Stromal cell of bone marrow (primary cell): ENCODE measurements at places on chromosomes 12 and 14.

DNA sequence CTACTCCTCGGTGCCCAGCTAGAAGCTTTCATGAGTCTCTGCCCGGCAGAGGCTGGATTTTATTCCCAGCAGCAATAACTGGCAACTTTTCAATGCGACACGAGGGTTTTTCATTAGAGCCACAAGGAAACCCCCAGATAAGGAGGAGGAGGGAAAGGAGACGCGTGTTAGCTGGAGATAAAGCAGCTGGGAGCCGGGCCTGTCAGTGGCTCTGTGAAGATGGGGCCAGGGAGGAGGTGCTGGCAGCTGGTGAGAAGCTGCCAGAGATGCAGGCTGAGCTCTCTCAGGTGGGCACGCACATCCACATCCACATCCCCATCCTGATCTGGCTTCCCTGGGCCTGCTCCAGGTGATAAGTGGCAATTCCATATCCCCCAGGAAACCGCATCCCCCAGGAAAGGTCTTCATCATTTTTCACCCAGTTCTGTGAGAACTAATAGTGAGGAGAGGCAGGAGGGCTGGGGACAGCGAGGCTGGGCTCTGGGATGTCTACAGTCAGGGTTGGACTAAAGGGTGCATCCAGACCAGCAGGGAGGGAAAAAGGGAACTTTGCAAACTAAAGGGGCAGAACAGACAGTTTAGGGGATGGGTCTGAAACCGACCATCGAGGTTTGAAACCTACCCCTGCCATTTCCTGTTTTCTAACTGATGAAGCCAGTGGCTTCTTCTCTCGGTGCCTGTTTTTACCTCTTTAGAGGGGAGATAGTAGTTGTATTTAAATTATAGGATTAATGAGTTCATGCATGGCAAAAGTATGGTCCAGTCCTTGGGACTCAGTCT lies 413.2 kb downstream of the DPF3 start:
- no peak for DNase-seq

GRCh38 chr12:118359541-118359915 lies 13.2 kb downstream of the TAOK3 start:
- DNase-seq, result no peak

DNA sequence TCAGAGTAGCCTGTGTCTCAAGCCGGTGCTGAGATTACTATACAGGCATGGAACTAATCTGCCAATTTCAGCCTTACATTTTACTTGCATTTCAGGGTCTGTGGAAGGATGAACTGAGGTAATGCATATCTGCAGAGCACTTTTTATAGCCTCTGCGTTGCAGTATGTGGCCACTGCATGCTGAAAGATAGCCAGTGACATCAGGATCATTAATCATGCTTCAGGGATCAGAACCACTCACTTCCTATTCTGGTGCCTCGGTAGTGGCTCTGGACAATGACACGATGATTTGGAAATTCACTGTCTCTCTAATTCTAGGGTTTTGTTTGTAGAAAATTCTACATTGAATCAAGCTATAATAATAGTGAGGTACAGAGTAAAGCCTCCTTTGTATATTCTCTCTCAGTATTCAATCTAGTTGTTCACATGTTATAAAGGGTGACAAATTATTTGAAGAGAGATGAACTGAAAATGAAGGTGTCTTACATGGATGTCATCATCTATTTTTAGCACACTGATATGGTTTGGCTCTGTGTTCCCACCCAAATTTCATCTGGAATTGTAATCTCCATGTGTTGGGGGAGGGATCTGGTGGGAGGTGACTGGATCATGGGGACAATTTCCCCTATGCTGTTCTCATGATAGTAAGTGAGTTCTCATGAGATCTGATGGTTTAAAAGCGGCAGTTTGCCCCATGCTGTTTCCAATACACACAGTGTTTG lies 554.3 kb upstream of the MIS18BP1 start:
- no peak for DNase-seq

GRCh38 chr12:68750506-68750905 lies 4.5 kb downstream of the SLC35E3 start:
- no peak for DNase-seq

- DNase-seq, result no peak
Measured at GRCh38 chr12:91179966-91180561, 2.6 kb downstream of the DCN start.

DNA sequence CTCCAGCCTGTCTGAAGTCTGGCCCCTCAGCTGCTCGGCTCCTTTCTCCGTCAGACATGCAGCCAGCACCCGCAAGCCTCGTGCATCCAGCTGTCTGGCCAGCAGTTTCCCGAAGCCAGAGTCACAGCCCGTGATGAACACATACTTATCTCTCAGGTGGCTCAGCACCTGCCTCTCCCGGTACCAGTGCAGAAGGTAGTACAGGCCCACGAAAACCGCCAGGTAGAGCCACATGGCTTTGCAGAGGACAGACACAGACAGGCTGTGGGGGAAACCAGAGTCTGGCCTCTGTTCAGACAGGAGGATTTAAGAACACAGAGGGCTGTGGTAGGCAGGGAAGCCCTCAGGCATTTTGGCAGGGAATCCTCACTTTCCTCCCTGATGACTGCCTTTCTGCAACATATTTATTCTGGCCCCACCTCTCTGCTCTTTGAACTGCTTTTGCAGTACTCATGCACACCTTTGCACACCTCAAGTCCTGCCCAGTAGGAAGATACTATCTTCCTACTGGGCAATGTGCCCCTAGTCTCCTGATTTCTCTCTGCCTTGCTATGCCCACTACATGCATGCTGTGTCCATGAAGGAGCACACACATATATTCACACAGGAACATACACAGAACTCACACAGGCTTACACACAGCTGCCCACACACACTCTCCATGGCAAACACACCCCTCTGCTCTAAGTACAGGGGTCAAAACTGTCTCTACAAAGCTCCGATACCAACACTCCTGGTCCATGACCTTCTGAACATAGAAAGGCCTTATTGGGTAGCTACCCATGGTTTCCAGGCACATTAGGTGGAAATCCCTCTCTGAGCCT lies at the start of gene RDH16:
TSS of gene RDH16 (minus strand) at position 380 of the 824 bp plus-strand sequence. CDS start at position 234, 146 bp downstream.
- DNase-seq, result no peak

GRCh38 chr12:60205500-60205899 lies 609.7 kb downstream of the SLC16A7 start:
- no peak for DNase-seq

DNA sequence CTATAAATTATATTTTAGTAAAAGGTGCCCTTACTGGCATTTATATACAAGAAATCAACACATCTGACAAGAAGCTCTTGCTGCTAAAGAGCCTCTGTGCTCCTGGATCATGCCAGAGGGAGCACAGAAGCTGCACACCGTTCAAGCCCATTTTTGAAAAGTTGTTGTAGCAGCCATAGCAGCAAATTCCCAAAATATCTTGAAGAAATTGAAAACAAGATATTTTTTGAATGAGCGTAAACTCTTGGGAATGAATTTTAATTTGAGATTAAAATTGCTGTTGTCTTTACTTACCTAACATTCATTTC lies 540 bp upstream of the CLEC2D start:
- DNase-seq, result no peak

DNA sequence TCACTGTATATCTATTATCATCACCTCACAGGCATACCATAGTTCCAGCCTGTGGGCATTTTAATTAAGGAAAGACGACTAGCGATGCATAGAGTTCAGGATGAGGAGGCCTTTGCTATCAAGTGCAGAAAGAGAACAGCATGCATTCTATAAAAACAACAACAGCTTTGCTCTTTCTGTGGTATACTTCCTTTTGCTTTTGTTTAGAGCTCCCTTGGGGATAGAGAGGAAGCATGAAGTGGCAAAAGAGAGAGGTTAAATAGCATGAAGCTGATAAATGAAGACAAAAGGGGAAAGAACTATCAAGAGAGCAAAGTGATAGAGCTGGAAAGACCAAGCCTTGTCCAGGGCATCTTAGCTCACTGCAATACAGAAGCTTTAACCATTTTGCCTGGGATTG lies 23.5 kb downstream of the IFNG-AS1 start:
- DNase-seq, result no peak

- DNase-seq, result no peak
Measured at GRCh38 chr12:124874988-124875802, 11.5 kb upstream of the SCARB1 start.

DNA sequence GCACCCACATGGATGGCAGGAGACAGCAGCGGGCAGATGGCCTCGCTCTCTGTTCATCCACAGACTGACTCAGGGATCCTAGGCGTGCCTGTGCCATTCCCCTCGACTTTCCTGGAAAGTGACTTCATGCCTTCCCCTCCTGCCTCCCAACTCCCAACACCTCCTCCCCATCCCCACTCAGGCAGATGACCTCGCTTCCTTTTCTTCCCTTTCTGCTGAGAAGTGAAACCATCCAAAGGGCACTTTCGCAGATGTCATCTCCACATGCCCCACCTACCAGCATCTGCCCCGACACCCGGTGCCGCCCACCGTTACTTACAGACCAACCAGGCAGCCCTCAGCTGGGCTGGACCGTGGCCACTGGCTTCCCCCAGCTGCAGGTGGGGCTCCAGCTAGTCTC lies 29.6 kb downstream of the BEGAIN start:
- no peak for DNase-seq

- DNase-seq, result no peak
Measured at GRCh38 chr12:57153415-57153997, 6.1 kb upstream of the LRP1-AS start.

- no peak for DNase-seq
Measured at GRCh38 chr12:65694130-65694529, 130.2 kb upstream of the HMGA2 start.

DNA sequence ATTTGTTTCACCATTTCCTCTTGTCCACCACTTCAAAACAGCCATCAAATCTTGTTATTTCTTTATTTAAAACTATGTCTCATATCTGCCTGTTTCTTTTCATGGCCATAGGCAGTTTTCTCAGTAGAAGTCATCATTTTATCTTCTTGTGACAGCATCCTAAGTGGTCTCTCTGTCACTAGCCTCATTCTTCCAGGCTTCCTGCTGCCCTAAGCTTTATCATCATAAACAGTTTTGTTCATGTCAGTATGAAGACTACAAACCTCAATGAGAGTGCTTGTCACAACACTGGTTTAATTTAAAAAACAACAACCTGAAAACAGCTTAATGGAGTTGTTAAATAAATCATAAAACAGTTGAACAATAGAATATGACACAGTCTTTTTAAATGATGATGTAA lies 387.8 kb upstream of the RPL10L start:
- DNase-seq, result no peak
